ENCODE measurements at places on chromosomes 6 and 20.
A peak's percentile ranks its signal among the peaks of the same experiment; 100 is the strongest.

DNA sequence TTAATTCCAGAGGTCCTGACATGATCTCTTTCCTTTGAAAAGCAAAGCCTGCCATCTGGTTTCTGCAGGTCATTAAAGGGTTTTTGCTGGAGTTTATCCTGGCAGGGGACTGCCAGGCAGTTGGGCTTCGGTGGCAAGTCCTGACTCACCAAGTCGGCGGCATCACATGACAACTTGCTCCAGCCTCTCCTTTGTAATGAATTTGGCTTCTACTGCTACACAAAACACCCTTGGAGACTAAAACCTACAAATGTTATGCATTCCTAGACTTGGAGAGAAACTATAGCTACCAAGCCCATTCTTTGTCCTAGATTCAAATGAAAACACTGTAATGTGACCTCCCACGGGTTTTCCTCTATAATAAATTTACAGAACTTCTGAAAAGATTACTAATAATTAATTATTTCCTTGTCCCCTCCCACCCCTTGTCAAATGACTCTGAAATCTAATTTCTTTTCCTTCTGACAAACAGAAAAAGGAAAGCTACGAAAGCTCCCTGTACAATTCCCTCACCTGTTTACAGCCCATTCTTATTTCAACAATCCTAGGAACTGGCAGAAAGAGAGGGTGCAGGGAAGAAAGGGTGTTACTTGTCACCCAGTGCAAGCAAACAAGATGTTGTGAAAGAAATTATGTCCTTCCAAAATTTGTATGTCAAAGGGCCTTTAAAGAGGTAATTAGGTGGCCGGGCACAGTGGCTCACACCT lies 62.9 kb downstream of the QRSL1 start:
- DNase-seq, result no peak

DNA sequence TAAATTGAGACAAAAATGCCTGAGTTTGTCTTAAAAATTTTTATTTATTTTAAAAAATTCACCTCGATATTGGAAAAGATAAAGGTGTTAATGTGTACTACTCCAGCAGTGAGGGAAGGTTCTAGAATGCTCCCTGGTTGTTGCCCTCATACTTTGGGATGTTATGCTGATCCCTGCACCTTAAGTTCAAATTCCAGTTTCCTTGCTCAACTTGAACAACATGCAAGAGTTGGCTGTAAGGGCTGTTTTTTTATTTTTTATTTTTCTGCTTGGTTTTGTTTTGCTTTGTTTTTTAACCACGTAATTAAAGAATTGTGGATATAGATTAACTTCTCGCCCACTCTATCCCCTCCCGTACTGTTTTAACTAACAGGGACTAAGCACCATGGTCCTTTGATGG lies 158.7 kb upstream of the CITED2 start:
- no peak for DNase-seq

DNA sequence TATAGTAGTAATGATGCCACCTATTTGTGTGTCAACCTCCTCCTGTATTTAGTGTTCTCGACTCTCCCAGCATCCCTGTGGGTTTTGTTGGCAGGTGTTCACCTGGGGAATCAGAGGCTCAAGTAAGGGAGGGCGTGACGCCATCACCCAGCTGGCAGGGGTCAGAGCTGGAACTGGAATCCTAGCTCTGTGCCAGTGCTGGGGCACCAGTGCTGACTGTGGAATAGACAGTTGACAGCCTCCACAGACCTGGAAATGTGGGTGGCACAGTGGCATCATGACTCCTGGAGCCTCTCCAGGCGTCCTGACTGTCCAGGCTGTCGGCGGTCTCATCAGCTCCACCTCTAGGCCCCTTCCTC lies 102.8 kb downstream of the SYCP2 start:
- DNase-seq, result no peak

DNA sequence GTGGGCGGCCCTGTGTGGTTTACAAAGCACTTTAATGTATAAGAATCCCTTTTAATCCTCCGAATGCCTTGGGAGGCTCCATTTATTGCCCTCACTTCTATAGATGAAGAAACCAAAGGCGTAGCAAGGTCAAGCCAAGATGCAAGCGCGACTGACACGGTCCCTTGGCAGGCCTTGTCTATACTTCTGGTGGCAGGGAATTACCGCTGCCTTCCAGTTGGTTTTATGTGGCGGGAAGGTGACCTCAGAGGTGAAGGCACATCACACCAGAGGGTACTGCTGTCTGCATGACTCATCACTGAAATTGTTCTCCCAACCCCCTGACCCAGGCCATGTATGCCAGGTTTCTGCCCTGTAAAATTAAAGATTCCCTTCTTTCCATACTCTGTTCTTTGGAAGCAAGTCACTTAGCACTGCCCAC lies 36.1 kb upstream of the NAA20 start:
- no peak for DNase-seq

DNA sequence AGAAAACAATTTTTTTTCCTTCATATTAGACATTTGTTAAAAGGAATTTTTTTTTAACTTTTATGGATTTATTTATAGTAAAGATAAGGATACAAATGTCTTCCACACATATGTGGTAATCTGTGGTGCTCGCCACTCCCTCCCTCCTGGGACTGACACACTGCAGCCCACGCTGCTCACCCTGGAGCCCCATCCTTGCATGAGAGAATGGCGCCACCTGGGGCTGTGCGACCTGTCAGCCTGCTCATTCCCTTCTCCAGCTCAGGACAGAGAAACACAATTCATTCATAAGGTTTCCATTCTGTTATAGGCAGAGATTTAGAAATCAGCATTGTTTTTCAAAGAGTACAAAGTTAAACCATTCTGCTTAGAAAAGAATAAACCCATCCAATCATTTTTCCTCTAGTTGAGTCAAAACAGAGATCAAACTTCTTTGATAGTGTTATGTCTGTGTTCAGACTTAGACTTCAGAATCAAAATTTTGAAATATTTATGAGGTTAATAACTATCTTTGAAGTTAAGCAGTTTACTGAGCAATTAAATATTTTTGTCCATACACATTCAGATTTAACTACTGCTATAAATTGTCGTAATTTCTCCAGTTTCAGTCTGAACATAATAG lies 42.8 kb upstream of the DYNLRB1 start:
- peak; percentile 16 for DNase-seq
